ENCODE measurements at places on chromosomes 5 and 9.

DNA sequence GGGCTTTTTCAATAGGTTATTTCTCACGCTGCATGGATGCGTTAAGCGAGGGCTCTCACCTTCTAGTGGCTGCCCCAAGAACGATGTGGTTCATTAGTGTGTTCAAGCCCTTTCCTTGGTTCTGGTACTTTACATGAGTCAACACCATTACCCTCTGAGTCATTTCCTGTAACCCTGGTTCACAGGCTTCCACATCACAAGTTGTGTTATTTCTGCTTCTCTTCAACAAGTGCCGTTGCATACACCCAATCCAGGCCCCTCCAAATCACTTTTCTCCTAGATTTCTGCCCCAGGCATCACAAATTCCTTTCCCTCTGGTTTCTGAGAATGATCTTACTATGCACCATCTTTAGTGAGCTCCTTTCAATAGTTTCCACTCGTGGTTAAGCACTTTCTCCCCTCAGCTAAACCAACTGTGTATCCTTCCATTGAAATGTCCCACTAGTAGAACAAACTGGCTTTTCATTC, 69.5 kb upstream of the RAD23B start:
- DNase-seq, result peak; percentile 37

DNA sequence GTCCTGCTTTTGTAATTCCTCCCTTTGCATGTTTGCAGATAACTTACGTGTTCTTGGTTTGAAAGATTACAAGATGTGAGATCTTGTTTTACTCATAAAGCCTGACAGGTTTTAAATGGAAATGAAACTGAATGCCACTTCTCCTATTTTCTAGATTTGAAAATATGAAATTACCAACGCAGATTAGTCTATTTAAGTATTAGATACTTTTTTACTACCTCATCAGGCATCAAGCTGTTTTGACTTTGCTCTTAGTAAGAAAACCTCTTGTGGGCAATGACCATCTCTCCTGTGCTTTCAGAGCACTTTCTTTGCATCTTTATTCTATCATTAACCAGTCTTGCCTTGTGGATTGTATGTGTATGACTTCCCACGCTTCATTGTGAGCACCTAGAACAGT, 3.5 kb downstream of the DMXL1 start:
- DNase-seq, result no peak

GRCh38 chr9:89006996-89007967, 16.0 kb downstream of the S1PR3 start:
- no peak for DNase-seq

DNA sequence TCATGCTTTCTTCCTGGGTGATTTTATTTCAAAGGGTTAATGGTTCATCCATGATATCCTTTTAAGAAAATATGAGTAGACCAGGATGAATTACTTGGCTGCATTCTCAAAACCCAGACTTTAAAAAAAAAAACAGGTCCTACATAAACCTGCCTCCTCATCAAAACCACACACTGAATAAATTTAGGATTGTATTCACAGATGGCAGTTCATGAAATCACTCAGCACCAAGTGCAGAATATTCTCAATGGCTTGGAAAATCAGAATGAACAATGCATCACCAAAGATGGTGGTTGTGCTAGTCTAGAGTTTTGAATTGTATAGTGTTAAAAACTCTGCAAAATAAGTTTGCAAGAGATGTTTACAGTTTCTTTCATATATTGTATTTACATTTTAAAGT, 145.4 kb upstream of the GRAMD2B start:
- DNase-seq, result no peak

DNA sequence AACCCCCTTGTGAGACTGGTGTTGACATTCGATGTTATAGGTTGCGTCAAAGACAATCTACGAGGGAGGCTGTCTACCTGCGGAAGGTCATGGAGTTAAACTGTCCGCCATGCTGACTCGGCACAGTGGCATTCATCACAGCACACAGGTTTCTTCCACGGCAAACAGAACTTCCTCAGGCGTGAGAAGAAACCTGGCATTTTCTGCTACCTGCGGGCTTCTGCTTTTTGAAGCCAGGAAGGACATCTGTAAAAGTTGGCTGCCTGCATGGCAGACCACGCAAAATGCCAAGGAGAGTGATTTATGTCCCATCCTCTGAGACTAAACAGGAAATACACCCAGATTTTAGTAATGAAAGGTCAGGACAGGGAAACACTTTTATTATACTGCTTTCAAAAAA, 809.8 kb upstream of the NUDT12 start:
- no peak for DNase-seq

DNA sequence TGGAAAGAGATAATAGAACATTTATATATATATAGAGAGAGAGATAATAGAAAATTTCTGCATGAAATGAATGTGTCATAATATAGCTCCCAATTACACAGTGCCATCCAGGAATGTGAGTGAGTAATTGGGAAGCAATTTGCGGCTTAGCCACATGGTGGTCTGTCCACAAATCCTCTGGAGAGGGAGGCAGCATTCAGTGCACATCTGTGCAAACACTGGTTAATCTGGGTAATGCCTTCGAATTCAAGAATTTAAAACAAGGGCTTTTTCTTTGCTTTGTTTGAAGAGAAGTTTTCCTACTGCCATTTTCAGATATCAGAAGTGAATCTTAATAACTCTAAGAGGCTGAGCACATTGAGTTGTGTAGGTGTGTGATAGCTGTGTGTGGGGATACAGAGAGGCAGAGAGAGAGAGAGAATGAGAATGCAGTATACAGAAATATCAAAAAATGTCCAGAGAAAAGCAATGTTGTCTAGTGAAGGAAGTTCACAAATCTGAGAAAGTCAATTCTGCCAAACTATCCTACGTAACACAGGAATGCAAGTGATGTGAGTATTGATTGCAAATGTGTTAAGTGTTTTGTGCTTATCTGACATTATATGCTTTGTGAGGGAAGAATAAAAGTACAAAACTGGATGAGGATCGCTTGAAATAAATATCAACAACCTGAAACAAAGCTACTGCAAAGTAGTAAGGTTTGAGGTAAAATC, 134.6 kb downstream of the EDIL3 start:
- no peak for DNase-seq
